Peyer's patch (tissue), 4 donors: ENCODE measurements at places on chromosomes 2 and 18. TPM values are rescaled to one million over a fixed set of nuclear protein-coding genes. Genes with fewer than 3 reads are reported as not detected.

Gene GTF2A1L
- total RNA-seq, result 11.6 TPM

Gene TTN
- 10.2 TPM for total RNA-seq

DNA sequence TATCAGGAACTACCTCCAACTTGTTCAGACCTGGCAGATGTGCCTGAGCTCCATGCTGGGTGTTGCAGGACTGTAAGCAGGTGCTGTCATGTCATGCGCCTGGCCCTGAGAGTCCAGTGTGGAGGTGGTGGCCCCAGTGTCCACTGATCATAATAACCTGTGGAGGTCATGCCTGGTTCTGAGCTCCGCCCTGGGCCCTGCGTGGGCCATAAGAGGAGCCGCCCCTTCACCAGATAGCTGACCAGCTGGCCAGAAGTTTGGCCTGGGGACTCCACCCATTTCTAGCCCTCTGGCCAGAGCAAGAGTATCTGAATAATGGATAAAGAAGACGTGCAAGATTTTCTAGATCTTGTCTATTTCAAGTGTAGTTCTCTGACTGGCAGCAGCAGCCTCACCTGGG lies 72.4 kb downstream of the CTIF start:
- no peak overlapping the region for H3K27ac ChIP-seq
- no peak for DNase-seq
- H3K4me1 ChIP-seq, result no peaks in the 10 kb centered on the region
- no peaks in the 10 kb centered on the region for H3K36me3 ChIP-seq
- no peaks in the 10 kb centered on the region for H3K27me3 ChIP-seq

Gene DSG1
- not detected for total RNA-seq

DNA sequence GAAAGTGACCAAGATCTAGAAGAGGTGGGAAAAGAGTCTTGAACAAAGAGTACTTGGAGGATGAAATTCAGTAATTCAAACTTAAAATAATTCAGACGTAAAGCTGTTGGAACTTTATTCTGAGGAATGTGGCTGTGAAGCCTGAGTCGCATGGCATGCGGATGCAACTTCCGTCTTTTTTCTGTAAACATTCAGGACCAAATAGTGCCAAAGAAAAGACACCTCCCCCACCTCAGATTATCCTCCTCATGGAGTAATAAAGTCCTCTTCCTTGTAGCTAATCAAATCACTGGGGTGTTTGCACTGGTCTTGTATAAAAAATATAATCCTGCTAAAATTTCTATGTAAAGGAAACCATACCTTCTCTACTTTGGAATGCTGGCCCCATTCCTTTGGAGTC lies 790.4 kb downstream of the TSN start:
- no peaks in the 10 kb centered on the region for H3K36me3 ChIP-seq
- DNase-seq, result no peak
- no peaks in the 10 kb centered on the region for H3K4me1 ChIP-seq
- H3K27ac ChIP-seq, result no peak overlapping the region
- H3K4me3 ChIP-seq, result no peak overlapping the region
- no peaks in the 10 kb centered on the region for H3K27me3 ChIP-seq

Gene SKOR2
- not detected for total RNA-seq

GRCh38 chr2:8168022-8168717 lies 513.7 kb upstream of the ID2 start:
- H3K36me3 ChIP-seq, result no peaks in the 10 kb centered on the region
- no peak for DNase-seq
- no peak overlapping the region for H3K4me3 ChIP-seq
- no peaks in the 10 kb centered on the region for H3K27me3 ChIP-seq
- no peaks in the 10 kb centered on the region for H3K4me1 ChIP-seq

GRCh38 chr2:30216157-30216556 lies 15.2 kb upstream of the LBH start:
- no peaks in the 10 kb centered on the region for H3K27me3 ChIP-seq
- no peaks in the 10 kb centered on the region for H3K4me1 ChIP-seq
- no peak overlapping the region for H3K4me3 ChIP-seq
- DNase-seq, result no peak

DNA sequence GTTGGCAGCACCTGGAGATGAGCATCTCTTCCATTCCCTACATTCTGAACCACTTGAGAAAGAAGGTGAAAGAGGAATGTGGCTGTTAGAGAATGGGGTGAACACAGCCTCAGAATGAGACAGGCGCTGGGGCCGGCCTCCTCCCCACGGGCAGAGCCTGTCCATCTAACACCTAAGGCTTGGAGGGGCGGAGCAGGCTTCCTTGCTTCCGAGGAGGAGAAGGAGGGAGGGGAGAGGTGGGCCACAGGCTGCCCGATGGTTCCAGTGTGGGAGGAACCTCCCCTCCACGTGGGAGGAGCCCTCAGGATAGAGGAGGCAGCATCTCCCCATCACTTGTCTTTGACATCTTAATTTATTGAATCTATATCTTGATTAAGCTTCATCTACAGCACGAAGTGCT lies 68.6 kb downstream of the CIB4 start:
- H3K36me3 ChIP-seq, result no peaks in the 10 kb centered on the region
- H3K27ac ChIP-seq, result no peak overlapping the region
- no peaks in the 10 kb centered on the region for H3K4me1 ChIP-seq
- no peak overlapping the region for H3K4me3 ChIP-seq

Gene TMEM178A
- total RNA-seq, result 0.70 TPM

DNA sequence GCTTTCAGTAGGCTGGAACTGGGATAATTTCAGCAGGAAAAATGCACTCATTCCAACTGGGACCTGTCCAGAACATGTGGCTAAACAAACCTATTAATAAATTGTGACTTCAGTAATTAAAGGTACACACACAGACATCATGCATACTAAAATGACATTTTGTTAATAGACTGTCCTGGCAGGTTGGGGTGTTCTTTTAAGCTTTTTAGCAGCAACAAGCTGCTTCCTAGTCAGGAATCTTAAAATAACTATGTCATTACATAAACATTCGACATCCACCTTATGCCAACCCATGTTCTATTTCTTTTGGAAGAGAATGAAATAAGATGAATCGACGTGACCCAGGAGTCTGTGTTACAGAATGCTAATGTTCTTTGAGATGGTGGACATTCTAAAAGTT lies 435.7 kb downstream of the TXNL1 start:
- no peaks in the 10 kb centered on the region for H3K36me3 ChIP-seq
- no peaks in the 10 kb centered on the region for H3K27me3 ChIP-seq
- no peak for DNase-seq
- no peaks in the 10 kb centered on the region for H3K4me1 ChIP-seq

Gene RASGRP3
- total RNA-seq, result 12.7 TPM

DNA sequence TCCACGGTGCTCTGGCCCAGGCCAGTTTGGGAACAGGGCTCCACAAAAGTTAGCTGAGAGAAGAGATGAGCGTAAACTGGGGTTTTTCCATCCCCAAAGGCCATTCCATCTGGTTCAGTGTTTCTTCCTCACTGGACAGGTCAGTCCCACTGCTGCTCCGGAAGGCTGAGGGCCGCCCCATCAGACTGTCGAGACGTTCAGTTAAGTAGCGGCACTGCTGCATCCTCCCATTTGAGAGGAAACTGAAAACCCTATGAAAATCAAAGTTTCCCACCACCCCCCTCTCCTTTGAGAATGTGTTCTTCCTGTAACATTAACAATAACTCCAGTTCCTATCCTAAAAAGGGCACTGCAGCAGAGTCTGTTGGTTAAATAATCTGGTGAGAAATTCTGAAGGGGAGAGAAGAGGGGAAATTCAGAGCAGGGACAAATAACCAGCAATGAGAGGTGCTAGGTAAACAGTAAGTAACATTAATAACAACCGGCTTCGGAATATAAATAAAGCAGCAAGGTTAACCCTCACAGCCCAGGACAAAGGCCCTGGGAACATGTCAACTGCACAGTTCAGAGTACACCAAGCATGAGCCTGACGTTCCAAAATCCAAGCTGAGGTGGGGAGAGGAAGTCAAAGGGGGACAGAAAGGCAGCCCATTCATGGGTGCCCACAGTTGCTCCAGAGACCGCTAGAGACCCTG lies 55.4 kb downstream of the UXS1 start:
- no peaks in the 10 kb centered on the region for H3K36me3 ChIP-seq
- peak overlapping the region; percentile 60 for H3K27ac ChIP-seq
- H3K4me1 ChIP-seq, result no peaks in the 10 kb centered on the region
- DNase-seq, result no peak

Gene MOGAT1
- total RNA-seq, result not detected

GRCh38 chr18:45102126-45102525 lies 421.4 kb downstream of the SETBP1 start:
- no peak for DNase-seq
- H3K27me3 ChIP-seq, result no peaks in the 10 kb centered on the region
- no peaks in the 10 kb centered on the region for H3K36me3 ChIP-seq
- H3K27ac ChIP-seq, result no peak overlapping the region

Gene CMPK2
- total RNA-seq, result 13.2 TPM

DNA sequence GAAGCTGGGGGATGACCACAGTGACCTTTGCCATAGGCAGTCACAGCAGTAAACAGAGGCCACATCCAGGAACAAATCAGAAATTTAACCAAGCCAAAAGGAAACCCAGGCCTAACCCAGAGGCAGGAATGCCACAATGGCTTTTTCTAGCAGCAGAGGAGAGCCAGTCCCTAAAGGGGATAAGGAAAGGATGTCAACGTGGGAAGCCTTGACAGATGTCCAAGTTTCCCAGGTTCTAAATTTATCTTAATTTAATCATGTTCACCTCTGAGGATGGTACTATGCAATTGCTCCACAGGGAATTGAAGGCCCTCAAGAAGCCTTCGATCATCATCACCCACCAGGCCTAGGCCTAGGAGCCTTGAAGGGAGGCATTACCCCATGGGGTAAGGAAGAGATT lies 374.7 kb downstream of the TNS1 start:
- DNase-seq, result no peak
- no peaks in the 10 kb centered on the region for H3K27me3 ChIP-seq
- H3K27ac ChIP-seq, result peak overlapping the region; percentile 30
- H3K36me3 ChIP-seq, result no peaks in the 10 kb centered on the region
- no peak overlapping the region for H3K4me3 ChIP-seq
- no peaks in the 10 kb centered on the region for H3K4me1 ChIP-seq

DNA sequence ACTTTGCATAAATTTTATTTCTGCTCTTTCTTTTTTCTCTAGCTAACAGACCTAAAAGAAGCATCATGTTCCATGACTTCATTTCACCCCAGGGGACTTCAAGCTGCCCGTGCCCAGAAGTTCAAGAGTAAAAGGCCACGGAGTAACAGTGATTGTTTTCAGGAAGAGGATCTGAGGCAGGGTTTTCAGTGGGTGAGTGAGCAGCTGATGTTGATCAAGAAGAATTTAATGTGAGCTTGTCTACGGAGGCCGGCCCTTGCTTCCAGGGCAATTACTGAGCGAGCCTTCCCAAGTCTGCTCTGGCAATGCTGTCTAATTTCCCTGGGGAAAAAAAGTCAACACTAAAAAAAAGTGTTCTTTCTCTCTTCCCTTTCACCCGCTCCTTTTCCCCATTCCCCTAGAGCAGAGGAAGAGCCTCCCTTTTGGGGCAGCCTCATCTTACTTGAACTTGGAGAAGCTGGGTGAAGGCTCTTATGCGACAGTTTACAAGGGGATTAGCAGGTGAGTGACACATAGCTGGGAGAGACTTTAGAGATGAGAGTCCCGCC lies 1.2 kb downstream of the CDK15 start:
- H3K36me3 ChIP-seq, result no peaks in the 10 kb centered on the region
- H3K27me3 ChIP-seq, result no peaks in the 10 kb centered on the region
- no peak overlapping the region for H3K4me3 ChIP-seq
- no peak overlapping the region for H3K27ac ChIP-seq
- no peak for DNase-seq

DNA sequence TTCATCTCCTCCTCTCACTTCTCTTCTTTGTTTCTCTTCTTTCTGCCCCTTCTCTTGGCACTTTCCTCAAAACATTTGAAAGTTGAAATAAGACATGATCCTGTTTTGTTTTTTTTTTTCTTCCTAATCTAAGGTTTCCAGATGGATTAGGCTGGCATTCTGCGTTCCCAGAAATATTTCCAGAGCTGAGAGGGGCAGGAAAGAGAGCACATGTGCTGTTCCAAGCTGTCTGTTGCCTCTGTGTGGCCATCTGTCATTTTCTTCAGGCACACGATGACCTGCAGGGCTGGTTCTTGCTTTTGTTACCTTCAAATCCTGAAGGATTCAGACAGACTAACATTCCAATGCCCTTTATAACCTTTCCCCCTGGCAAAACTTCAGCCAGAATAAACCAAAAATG lies 142.9 kb downstream of the RNF144A start:
- no peaks in the 10 kb centered on the region for H3K27me3 ChIP-seq
- no peak for DNase-seq
- H3K27ac ChIP-seq, result no peak overlapping the region

DNA sequence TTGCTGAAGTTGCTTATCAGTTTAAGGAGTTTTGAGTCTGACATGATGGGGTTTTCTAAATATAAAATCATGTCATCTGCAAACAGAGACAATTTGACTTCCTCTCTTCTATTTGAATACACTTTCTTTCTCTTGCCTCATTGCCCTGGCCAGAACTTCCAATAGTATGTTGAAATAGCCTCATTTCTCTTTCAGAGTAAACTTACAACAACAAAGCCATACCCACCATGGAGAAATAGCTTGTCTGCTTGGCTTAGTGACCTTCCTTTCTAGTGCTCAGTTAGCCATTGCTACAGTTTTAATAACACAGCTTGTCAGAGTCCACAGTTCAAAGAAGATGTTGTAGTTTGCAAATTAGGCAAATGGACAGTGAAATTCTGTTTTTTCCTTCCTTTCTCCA lies 228.0 kb downstream of the ETAA1 start:
- H3K4me1 ChIP-seq, result no peaks in the 10 kb centered on the region
- H3K4me3 ChIP-seq, result no peak overlapping the region
- DNase-seq, result no peak
- no peaks in the 10 kb centered on the region for H3K36me3 ChIP-seq
- H3K27me3 ChIP-seq, result no peaks in the 10 kb centered on the region

- no peak overlapping the region for H3K4me3 ChIP-seq
- DNase-seq, result no peak
- no peaks in the 10 kb centered on the region for H3K36me3 ChIP-seq
- no peaks in the 10 kb centered on the region for H3K4me1 ChIP-seq
- no peaks in the 10 kb centered on the region for H3K27me3 ChIP-seq
Measured at GRCh38 chr2:239201531-239201876, 199.3 kb downstream of the HDAC4 start.

Gene CRYGD
- not detected for total RNA-seq

- H3K27ac ChIP-seq, result no peak overlapping the region
- DNase-seq, result no peak
Measured at GRCh38 chr2:149585166-149585885, 2.2 kb downstream of the MMADHC start.

Gene TUBB8B
- not detected for total RNA-seq
